ENCODE measurements at places on chromosomes 7 and 10.
A peak's percentile ranks its signal among the peaks of the same experiment; 100 is the strongest.

DNA sequence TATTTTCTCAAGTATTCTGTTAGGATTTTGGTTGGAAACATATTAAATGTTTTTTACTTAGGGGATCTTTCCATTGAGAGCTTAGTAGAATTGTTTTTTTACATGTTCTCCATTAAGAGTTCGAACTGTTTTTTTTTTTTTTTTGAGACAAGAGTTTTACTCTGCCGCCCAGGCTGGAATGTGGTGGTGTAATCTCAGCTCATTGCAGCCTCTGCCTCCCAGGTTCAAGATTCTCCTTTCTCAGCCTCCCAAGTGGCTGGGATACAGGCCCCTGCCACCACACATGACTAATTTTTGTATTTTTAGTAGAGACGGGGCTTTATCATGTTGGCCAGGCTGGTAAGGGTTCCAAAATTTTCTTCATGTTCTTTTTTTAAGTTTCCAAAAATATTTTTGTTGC is 33.2 kb downstream of the MPLKIP start:
- no peak overlapping the region for H3K27ac ChIP-seq
- DNase-seq: no peak
- H3K27me3 ChIP-seq: no peaks in the 10 kb centered on the region
- H3K4me3 ChIP-seq: no peak overlapping the region
- no peaks in the 10 kb centered on the region for H3K4me1 ChIP-seq

DNA sequence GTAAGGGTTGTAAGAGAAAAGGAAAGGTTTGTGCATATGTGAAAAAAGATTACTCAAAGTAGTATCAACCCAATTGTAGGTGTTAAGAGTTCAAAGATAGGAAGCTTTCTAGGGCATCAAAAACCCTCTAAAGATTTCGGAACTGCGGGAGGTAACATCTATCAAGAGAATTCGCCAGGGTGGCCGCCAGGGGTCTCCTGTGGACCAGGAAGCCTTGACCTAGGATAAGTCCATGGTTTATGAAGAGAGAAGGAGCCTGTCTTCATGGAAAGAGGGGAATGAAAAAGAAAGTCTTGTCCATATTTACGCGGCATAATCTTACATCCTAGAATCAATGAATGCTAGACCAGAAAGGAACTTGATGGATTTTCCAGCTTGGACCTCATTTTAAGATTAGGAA is 140.7 kb upstream of the CALCR start:
- no peaks in the 10 kb centered on the region for H3K36me3 ChIP-seq
- H3K27me3 ChIP-seq: no peaks in the 10 kb centered on the region
- H3K27ac ChIP-seq: no peak overlapping the region
- no peak overlapping the region for H3K4me3 ChIP-seq

GRCh38 chr10:22365644-22366434 is 20.5 kb downstream of the SPAG6 start:
- peaks cover 34% of the 10 kb centered on the region for H3K4me1 ChIP-seq
- no peaks in the 10 kb centered on the region for H3K27me3 ChIP-seq
- H3K27ac ChIP-seq: no peak overlapping the region
- DNase-seq: no peak
- no peaks in the 10 kb centered on the region for H3K36me3 ChIP-seq

DNA sequence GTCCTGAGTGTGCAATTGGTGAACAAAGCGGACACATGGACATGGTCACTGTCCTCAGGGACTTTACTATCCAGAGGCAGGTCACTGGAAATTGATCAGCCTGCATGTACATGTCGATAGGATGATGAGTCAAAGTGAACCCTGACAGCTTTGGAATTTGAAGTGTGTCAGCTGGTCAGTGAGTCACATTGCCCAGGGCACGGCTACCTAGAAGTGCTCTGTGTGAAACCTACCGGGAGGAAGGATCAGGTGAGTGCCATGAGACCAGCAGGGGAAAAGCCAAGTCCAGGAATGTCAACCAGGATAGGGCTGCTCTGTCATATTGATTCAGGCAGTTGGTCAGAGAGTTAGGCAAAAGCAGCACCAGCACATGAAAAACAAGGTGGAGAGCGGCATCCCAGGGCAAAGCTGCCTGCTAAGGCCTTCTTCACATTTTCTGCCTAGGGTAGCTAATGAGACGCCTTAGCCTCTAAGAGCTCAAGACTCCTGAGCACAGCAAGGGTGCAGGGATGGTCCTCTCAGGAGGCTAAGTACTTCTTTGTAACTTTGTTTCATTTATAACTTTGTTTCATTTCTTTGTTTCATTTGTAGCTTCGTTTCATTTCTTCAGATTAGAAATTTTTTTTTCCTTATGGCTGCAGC is 19.4 kb upstream of the PDCD4 start:
- H3K4me3 ChIP-seq: peak overlapping the region; percentile 17
- peaks cover 44% of the 10 kb centered on the region for H3K4me1 ChIP-seq
- no peaks in the 10 kb centered on the region for H3K27me3 ChIP-seq
- H3K27ac ChIP-seq: peak overlapping the region; percentile 38
- H3K36me3 ChIP-seq: no peaks in the 10 kb centered on the region
- DNase-seq: peak; percentile 38

DNA sequence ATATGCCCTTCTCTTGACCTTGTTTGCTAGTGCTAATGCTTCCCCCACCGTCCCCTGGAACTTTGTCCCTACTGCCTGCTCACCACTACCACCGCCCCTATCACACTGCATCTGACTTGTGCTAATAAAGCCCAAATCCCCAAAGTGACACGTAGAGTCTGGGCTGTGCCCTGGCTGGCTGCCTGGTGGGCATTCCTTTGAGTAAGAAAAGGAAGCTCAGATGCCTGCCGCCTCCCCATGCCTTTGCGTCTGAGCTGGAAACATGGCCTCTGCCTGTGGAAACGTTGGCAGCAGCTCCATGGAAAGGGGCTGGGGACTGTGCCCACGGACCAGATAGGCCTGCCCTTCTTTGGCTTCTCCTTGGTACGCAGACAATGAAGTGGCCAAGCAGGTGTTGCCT is 138.3 kb downstream of the CYP26A1 start:
- DNase-seq: no peak
- H3K27me3 ChIP-seq: no peaks in the 10 kb centered on the region
- no peaks in the 10 kb centered on the region for H3K36me3 ChIP-seq

DNA sequence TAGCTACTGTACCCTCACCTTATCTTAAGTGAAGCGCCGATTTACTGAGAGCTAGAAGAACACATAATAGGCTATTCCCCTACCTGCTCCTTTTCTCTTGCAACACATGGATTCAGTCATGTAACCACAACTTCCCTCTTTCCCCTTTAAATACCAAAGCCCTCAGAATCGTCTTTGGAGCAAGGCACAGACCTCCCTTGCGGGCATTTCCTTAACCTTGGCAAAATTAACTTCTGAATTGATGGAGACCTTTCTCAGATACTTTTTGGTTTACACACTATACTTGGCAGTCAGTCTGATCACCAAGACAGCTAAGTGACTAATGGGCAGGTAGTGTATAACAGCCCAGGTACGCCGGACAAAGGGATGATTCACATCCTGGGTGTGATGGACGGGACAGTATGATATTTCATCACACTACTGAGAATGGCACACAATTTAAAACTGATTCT is 72.7 kb upstream of the SEC61G start:
- H3K4me1 ChIP-seq: no peaks in the 10 kb centered on the region
- H3K27me3 ChIP-seq: no peaks in the 10 kb centered on the region
- no peaks in the 10 kb centered on the region for H3K36me3 ChIP-seq
- no peak for DNase-seq

DNA sequence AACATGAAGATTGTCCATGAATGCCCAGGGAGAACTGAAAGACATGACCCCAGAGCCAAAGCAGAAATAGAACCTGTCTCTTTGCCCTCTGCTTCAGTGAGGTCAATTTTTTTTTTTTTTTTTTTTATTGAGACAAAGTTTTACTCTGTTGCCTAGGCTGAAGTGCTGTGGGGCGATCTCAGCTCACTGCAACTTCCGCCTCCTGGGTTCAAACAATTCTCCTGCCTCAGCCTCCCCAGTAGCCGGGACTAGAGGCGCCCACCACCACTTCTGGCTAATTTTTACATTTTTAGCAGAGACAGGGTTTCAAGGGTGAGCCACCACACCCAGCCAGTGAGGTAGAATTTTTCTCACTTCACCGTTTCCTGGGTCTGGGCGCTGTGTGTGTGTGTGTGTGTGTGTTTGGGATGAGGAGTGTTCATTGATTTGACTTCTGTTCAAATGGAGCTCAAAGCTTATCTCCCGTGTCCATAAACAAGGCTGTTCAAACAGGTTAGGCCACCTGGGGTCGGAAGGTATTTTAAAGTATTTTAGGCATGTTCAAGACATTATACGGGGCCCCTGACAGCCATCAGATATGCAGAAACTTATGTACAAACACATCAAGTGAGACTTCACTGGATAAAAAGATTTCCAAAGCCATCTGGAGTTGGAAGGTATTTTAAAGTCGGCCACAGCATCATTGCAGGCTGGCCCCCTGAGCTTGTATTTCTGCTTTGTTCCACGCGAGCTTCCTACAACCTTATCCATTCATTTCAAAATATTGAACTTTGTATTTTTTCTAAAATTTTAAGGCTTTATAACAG is 93.8 kb downstream of the MAP3K8 start:
- DNase-seq: no peak
- H3K4me3 ChIP-seq: no peak overlapping the region
- no peak overlapping the region for H3K27ac ChIP-seq
- H3K27me3 ChIP-seq: no peaks in the 10 kb centered on the region

- peaks cover 36% of the 10 kb centered on the region for H3K4me1 ChIP-seq
- H3K4me3 ChIP-seq: no peak overlapping the region
- H3K36me3 ChIP-seq: no peaks in the 10 kb centered on the region
- H3K27ac ChIP-seq: no peak overlapping the region
These were observed 24.3 kb downstream of the SPAG6 start for GRCh38 chr10:22369434-22370072.

GRCh38 chr7:76236224-76236623 is 34.5 kb downstream of the SRRM3 start:
- no peaks in the 10 kb centered on the region for H3K4me1 ChIP-seq
- no peak overlapping the region for H3K27ac ChIP-seq
- no peaks in the 10 kb centered on the region for H3K36me3 ChIP-seq
- peaks cover 35% of the 10 kb centered on the region for H3K27me3 ChIP-seq
- DNase-seq: no peak

DNA sequence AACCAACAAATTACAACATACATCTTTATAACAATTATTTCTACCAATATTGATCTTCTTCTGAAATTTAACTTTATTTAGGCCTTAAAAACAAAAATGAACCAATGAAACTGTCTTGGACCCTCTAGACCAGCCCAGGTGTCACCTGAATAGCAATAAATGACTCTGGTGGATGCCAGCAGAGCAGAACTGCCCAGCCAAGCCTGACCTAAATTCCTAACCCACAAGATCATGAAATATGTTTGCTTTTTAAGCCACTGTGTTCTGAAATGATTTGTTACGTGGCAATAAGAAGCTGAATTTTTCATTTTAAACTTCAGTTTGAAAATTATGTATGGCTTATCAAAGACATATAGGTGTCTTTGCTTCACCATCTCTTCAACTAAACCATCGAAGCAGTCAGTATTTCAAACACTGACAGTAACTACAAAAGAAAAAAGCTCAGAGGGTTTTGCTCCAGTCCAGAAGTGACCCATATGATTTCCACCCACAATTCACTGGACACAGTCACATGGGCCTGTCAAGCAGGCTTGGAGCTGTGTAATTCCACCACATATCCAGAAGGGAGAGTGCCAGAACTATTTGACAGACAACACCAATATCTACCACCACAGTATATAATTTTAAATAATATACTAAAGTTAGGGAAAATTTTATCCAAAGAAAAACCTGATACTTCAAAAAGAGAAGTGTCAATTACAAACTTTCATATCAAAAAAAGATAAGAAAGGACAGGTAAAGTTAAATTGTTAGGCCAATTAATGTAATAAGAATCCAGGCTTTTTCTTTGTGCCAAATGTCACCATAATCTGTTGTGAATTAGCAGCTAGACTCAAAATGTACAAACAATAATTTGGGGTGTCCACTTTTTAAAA is 94.5 kb downstream of the KMT2C start:
- no peak overlapping the region for H3K4me3 ChIP-seq
- H3K36me3 ChIP-seq: 0 out of 2 replicates have a peak, but pooled peaks cover 5% of the 10 kb centered on the region
- H3K27me3 ChIP-seq: no peaks in the 10 kb centered on the region
- peaks cover 8% of the 10 kb centered on the region for H3K4me1 ChIP-seq
- H3K27ac ChIP-seq: no peak overlapping the region

GRCh38 chr7:1950452-1951158 is 280.5 kb downstream of the ELFN1 start:
- H3K4me3 ChIP-seq: no peak overlapping the region
- no peak for DNase-seq
- H3K27ac ChIP-seq: no peak overlapping the region
- H3K4me1 ChIP-seq: no peaks in the 10 kb centered on the region
- H3K36me3 ChIP-seq: no peaks in the 10 kb centered on the region
- H3K27me3 ChIP-seq: no peaks in the 10 kb centered on the region

- no peaks in the 10 kb centered on the region for H3K36me3 ChIP-seq
- H3K27ac ChIP-seq: no peak overlapping the region
- no peak for DNase-seq
- H3K4me3 ChIP-seq: no peak overlapping the region
- no peaks in the 10 kb centered on the region for H3K4me1 ChIP-seq
- H3K27me3 ChIP-seq: no peaks in the 10 kb centered on the region
These were observed 224.3 kb downstream of the PARD3 start for GRCh38 chr10:34590793-34591192.

DNA sequence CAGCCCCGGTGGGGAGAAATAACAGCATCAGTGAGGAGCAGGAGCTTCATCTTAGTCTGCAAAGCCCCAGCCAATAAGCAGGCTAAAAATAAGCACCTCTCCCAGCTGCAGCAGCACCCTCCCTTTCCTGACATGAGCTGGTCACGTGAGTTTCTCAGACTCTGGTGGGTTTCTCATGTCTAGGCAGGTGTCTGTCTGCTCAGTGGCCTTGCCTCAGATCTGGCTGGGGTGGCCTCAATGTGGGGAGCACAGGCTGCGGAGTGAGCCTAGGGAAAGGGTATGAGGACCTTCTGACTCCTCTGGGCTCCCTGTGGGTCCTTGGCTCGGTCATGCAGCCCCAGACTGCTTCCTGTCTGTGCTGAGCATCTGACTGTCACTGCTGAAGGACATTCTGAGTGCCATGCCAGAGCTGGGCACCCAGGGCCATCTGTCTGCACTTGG is 81.6 kb upstream of the LRRC4 start:
- no peaks in the 10 kb centered on the region for H3K27me3 ChIP-seq
- H3K36me3 ChIP-seq: no peaks in the 10 kb centered on the region
- H3K27ac ChIP-seq: peak overlapping the region; percentile 32
- peak overlapping the region; percentile 30 for H3K4me3 ChIP-seq
- H3K4me1 ChIP-seq: peaks cover 52% of the 10 kb centered on the region

DNA sequence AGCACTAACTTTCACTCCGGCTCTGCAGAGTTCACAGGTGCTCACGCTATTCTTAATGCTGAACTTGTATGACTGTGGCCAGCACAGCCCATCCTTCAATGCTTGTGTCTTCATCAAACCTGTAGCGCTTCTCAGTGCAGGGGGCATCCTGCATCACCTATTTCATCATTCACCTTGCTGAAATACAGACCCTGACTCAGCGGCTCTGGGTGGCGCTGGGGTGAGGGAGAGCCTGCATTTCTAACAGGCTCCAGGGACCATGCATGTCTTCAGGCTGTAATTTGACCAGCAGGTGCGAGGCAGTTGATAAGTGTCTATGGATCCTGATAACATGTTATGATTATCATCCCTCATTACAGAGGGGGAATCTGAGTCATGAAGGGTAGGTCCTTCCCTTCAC is 89.3 kb downstream of the VOPP1 start:
- H3K4me3 ChIP-seq: no peak overlapping the region
- H3K4me1 ChIP-seq: peaks cover 25% of the 10 kb centered on the region
- no peak overlapping the region for H3K27ac ChIP-seq
- H3K27me3 ChIP-seq: no peaks in the 10 kb centered on the region
- H3K36me3 ChIP-seq: 0 out of 2 replicates have a peak, but pooled peaks cover 5% of the 10 kb centered on the region

GRCh38 chr7:135508883-135509588 is 866 bp downstream of the CNOT4 start:
- H3K27ac ChIP-seq: peak overlapping the region; percentile 69
- H3K36me3 ChIP-seq: no peaks in the 10 kb centered on the region
- peak overlapping the region; percentile 88 for H3K4me3 ChIP-seq
- no peaks in the 10 kb centered on the region for H3K27me3 ChIP-seq
- peaks cover 14% of the 10 kb centered on the region for H3K4me1 ChIP-seq

Measured in MM.1S (cell line).